ENCODE measurements at places on chromosomes 5 and 9. TPM values are rescaled to one million over a fixed set of nuclear protein-coding genes. Genes with fewer than 3 reads are reported as not detected.

GRCh38 chr5:54135042-54135441 is 175.3 kb downstream of the ARL15 start:
- no peak for DNase-seq

DNA sequence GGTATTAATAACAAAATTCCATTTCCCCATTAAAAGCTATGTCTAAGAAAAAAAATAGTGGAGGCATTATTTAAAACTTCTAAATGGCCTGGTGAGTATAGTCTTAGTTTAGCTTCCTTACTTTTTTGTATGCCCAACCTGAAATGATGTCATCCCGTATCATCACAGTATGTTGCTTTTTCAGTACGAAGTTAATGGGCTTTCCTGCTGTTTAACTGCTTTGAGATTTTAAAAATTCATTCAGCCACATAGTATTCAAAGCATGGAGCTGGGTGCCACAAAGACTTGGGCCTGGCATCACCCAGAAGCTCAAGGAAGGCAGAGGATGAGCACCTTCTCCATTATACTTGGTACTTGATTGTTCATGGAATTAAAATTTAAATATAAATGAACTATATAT is 7.4 kb downstream of the F2RL2 start:
- no peak for DNase-seq

DNA sequence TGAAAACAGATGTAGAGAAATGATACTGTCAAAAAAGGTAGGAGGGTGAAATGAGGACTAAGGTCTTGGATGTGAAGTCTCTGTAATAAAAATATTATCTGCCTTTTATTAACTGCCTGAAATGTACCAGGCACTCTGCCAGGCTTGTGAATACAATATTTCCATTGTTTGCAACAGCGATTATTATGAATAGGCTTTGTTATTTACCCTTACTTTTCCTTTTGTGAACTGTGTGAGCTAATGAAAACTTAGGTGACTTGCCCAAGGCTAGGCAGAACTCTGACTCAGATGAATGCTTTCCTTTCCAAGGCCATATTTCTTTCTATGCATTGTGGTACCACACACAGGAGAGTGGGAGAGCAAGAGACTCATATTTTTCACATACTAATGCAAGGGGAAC is 204.1 kb downstream of the CDH12 start:
- no peak for DNase-seq

Gene TMCO6
- total RNA-seq: 36.2 TPM

DNA sequence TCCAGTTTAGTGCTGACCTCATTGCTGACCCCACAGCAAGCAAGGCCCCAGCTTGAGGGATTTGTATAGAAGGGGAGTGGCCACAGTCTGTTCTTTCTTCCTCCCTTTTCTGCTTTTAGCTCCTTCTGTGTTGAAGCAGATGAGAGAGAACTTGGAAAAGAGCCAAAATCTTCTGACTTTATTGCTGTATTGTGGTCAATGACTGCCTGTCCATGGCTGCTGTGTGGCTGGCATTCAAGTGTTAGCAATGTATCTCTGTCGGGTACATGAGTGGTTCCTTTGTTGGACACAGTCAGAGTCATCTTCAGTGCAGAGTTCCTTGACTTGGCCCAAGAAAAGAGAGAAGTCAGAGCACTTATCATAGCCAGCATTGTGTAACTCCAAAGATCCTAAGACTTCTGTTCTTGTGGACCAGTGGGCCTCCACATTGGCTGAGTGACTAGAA is 154.1 kb downstream of the LRRC70 start:
- no peak for DNase-seq

Data from uterus (tissue), 4 donors.